Endodermal cell (in vitro differentiated cells): ENCODE measurements at places on chromosomes 4 and X.
A peak's percentile ranks its signal among the peaks of the same experiment; 100 is the strongest.

- DNase-seq, result no peak
Measured at GRCh38 chr4:39716356-39716755, 18.4 kb downstream of the UBE2K start.

DNA sequence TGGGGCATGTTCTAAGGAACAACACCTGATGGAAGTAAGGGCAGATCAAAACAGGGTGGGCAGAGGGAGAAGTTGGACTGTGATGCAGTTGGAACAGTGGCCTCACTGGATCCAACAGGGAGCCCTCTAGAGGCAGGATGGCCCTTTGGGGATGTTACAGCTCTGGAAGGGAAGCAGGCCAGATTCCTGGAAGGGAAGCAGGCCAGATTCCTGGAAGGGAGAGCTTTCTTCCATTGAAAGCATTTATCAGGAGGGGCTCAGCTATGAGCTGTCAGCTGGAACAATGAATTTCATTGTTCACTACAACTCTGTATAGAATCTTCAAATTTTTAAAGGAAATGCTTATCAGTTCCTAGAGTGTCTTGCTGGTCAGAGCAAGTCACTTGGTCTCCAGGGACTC lies 17.7 kb downstream of the IL15 start:
- DNase-seq, result peak; percentile 88

DNA sequence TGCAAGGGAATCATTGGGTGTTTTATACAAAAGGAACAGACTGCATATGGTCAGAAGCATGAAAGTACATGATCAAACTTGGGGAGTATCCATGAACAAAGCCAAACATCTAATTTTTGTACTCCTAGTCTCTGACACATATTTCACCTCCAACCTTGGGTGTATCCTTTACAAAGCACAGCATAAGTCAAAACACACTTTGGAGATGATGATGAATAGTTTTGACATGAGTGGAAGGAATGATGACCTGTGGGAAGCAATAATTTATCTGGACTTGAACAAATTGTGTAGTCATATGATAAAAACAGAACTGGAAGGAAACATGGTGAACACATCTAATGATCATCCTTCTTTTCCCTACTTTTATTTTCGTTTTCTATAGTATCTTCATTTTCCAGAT lies 108.7 kb upstream of the PLS3 start:
- no peak for DNase-seq

- DNase-seq, result peak; percentile 22
Measured at GRCh38 chrX:72102760-72103159, 29.0 kb downstream of the RTL5 start.

- DNase-seq, result no peak
Measured at GRCh38 chrX:45274576-45274975, 73.9 kb upstream of the DIPK2B start.

DNA sequence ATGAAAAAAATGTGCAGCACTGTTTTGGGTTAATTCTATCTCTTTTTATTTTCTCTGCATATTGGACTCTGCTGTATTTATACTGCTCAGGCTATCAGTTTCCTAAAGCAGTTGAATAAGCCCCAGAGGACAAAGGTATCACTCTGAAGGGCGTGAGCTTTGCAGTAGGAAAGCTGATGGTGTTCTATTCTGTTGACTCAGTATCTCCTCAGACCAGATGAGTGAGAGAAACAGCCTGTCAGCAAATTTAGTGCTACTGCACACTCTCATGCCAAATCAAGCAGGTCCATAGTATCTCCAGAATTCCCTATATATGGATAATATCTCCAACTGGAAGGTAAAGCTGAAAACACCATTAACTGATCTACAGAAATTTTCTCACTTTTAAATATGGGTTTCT lies 132.3 kb upstream of the UGT8 start:
- no peak for DNase-seq

- no peak for DNase-seq
Measured at GRCh38 chr4:6299875-6300274, 30.2 kb downstream of the WFS1 start.

GRCh38 chrX:133290076-133290475 lies 71.9 kb upstream of the TFDP3 start:
- DNase-seq, result no peak

DNA sequence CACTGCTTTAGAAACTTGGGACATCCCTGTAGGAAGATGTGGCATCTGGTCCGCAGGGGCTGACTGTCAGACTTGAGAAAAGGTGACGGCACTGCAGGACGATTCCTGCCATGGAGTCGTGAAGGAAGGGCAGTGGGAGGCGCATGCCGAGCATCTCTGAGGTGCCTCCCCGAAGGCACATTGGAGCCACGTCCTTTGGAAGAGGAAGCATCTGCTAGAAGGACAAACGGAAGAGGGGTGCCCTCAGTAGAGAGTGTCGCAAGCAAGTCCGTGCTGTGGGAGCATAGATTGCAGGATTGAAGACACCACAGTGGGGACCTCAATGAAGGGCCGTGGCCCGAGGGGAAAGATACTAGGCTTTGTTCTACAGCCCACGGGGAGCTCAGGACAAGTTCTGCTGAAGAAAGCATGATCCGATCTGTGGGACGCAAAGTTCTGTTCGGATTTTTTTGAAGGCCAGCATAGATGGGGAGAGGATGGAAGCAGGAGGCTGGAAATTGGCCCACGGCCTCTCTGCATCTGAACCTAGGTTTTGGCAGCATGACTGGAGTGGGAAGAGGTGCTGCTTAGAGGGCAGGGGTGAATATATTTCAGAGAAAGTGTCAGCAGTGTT lies 24.2 kb upstream of the HELT start:
- no peak for DNase-seq

DNA sequence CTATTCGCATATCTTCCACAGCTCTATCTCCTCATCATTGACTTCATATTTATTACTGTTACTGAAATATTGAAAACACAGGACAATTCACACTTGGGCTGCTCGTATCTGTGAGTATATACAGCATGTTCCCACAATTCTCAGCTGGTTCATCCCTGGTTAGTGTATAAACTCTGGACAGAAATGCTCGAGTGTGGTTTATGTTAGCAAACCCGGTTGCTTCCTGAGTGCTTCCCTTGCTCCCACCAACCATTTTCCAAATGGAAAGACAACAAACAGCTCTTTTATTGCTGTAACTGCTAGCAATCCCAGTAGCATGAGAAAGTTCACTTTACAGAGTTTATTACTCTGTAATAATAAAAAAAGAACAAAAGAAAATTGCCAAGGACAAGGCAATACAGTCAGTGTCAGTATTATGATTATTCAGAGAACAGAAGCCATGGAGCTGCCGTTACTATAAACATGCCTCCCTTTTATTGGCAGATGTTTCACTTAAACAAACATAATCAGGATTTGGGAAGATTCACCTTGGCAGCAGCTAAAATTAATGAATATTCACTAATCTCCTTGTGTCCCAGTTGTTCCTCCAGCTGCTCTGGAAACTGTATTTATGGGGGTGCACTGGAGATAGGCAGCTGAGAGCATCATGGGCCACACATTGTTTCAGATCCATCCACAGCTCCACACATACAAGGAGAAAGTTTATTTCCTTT lies 134.1 kb upstream of the GUCY1A1 start:
- DNase-seq, result no peak

DNA sequence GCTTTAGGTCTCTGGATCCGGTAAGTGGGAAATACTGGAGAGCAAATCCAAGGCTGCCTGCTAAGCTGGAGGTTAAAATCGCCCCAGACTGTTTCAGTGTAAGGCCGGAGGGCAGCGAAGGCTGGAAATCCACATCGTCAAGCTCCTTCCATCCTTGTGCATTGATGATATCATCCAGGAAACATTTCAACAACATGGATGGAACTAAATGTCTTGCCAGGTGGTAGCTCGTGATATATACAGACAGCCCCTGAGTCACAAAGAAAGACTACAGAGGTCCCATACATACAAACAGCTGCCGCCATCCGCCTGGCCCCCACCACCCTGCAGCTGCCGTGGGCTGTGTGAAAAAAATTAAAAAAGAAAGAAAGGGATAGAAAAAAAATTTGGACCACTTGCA lies 148.9 kb upstream of the RBPJ start:
- no peak for DNase-seq

DNA sequence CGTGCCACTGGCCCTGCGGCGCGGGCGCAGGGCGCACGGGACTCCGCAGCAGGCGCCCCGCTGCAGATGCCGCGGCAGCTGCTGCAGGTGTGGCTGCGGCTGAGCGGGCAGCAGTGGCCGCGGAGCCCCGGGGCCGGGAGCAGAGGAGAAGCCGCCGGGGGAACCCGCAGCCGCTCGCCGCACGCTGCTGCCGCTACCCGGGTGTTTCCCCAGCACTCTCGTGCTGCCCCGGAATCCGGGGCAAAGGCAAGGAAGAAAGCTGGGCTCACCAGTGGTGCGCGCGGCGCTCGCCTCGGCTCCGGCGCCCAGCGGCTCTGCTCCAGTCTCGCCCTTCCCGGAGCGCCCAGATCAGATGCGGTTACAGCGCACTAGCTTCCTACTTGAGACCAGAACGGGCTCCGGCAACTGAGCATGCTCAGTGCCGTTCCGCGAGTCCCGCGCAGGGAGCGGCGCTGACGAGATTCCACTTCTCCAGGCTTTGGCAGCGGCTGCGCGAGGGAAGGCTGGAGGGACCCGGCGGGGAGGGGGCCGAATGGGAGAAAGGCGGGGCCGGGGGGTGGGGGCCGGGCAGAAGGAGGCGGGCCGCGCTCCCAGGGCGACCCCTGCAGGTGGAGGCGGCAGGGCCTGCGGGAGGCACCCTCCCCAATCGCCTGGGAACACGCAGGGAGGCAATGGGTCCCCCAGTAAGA lies at the start of gene APBB2:
Gene APBB2 (minus strand): TSS at position 407 of the 689 bp plus-strand sequence. CDS start 181,288 bp downstream, outside the sequence.
- peak; percentile 99 for DNase-seq

- no peak for DNase-seq
Measured at GRCh38 chr4:56466910-56467283, 520 bp upstream of the SRP72 start.

GRCh38 chr4:87848622-87849351 lies 16.0 kb downstream of the MEPE start:
- DNase-seq, result peak; percentile 74

DNA sequence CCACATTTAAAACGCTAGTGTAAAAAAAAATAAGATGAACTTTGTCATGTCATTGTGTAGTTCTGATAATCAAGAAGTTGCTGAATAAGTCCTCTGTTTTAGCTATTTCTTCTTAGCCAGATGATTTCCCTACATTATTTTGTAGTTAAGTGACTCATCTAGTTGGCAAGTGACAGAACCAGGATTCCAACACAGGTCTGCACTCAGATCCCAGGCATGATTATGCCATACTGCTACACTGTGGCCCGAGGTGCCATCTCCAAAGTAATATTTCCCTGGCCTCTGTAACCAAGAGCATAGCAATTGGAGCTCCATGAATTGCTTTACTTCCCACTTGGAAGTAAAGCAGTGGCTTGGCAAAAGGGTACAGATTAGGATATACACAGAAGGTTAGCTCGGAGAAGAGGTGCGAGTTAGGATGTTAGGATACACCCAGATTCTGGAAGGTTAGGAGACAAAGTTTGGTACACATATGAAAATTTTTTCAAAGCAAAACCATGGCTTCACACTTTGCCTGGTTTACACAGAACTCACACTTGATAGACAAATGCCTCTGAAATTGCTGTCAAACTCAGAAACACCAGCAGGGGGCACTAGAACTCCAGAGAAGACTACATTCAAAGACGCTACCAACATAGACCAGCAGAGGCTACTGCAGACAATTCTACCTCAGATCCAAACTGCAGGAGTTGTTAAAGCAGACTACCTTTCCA lies 41.4 kb downstream of the SRPX2 start:
- peak; percentile 88 for DNase-seq

GRCh38 chr4:31877429-31877828 lies 1157.3 kb downstream of the PCDH7 start:
- no peak for DNase-seq
